Endothelial cell of coronary artery (primary cell): ENCODE measurements at places on chromosomes 6 and 20. TPM values are rescaled to one million over a fixed set of nuclear protein-coding genes. Genes with fewer than 3 reads are reported as not detected.

The RCAN2 gene
- 0.09 TPM in 2 replicates for total RNA-seq

The GJA10 gene
- not detected in 2 replicates for total RNA-seq

The COL9A3 gene
- 0.19 and 0.27 TPM in 2 replicates for total RNA-seq

The TREM2 gene
- total RNA-seq = not detected in 2 replicates

The BYSL gene
- 33.1 and 41.8 TPM in 2 replicates for total RNA-seq

The RFX6 gene
- total RNA-seq = not detected in 2 replicates

The ADISSP gene
- 20.8 and 33.5 TPM in 2 replicates for total RNA-seq

The RSPO3 gene
- total RNA-seq = 0.90 and 1.0 TPM in 2 replicates

The RWDD1 gene
- 21.1 and 23.5 TPM in 2 replicates for total RNA-seq

The RAB44 gene
- under 0.01 TPM in 2 replicates for total RNA-seq

The MRS2 gene
- 13.5 and 15.5 TPM in 2 replicates for total RNA-seq

The MCCD1 gene
- total RNA-seq = not detected in 2 replicates

The LHFPL5 gene
- not detected in 2 replicates for total RNA-seq

The SEL1L2 gene
- not detected in 2 replicates for total RNA-seq

The PRDM1 gene
- 0.94 and 3.4 TPM in 2 replicates for total RNA-seq

The RIMS4 gene
- not detected in 2 replicates for total RNA-seq

The MAFB gene
- 0.28 and 0.63 TPM in 2 replicates for total RNA-seq

The FRMD1 gene
- total RNA-seq = not detected in 2 replicates

The RAB23 gene
- total RNA-seq = 14.7 and 18.7 TPM in 2 replicates

The OVOL2 gene
- not detected in 2 replicates for total RNA-seq

The PLEKHG1 gene
- 19.3 and 38.7 TPM in 2 replicates for total RNA-seq

The SNAI1 gene
- 1.5 and 2.9 TPM in 2 replicates for total RNA-seq

The C6orf52 gene
- not detected in 2 replicates for total RNA-seq

The SUMO4 gene
- 1.1 and 1.8 TPM in 2 replicates for total RNA-seq

The SRSF12 gene
- under 0.01 and 0.09 TPM in 2 replicates for total RNA-seq

The RNF114 gene
- total RNA-seq = 30.0 and 42.5 TPM in 2 replicates

The BMP6 gene
- 141 and 190 TPM in 2 replicates for total RNA-seq
